Substantia nigra (tissue), 51 donors: ENCODE measurements at places on chromosomes 1 and 21.

- no peak for DNase-seq
Observed at GRCh38 chr1:185375583-185375982, 58.5 kb upstream of the IVNS1ABP start.

GRCh38 chr1:216688127-216688657 lies 35.0 kb downstream of the ESRRG start:
- DNase-seq, result no peak

- DNase-seq, result no peak
Observed at GRCh38 chr1:22660716-22661241, 7.7 kb downstream of the C1QB start.

GRCh38 chr1:222124602-222125001 lies 382.7 kb upstream of the DUSP10 start:
- no peak for DNase-seq

GRCh38 chr1:38500891-38501290 lies 358.7 kb downstream of the RRAGC start:
- DNase-seq, result no peak
